ENCODE measurements at places on chromosomes 1 and 21.

DNA sequence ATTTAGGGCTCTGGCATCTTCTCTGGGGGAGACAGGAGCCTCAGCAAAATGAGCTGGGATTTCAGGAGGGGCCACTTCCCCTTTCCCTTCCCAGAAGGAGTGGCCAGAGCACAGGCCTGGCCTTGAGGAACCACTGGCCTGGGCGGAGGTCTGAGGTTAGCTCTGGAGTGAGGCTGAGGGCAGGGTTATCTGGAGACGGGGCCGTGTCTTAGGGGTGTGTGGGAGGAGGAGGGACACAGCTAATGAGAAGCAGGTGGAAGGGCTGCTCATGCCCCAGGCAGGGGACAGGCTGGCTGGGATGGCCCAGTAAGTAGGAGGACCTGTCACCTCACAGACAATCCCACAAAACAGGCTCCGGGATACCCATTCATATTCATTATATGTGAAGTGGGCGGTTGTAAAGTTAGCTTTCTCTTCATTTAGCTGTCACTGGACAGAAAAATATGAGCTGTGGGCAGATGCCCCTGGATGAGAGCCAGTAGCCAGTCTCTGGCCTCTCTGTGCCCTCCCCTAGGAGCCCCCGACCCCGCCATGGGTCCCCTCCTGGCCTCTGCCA is 12.4 kb downstream of the ALX3 start:
- no peak for DNase-seq

DNA sequence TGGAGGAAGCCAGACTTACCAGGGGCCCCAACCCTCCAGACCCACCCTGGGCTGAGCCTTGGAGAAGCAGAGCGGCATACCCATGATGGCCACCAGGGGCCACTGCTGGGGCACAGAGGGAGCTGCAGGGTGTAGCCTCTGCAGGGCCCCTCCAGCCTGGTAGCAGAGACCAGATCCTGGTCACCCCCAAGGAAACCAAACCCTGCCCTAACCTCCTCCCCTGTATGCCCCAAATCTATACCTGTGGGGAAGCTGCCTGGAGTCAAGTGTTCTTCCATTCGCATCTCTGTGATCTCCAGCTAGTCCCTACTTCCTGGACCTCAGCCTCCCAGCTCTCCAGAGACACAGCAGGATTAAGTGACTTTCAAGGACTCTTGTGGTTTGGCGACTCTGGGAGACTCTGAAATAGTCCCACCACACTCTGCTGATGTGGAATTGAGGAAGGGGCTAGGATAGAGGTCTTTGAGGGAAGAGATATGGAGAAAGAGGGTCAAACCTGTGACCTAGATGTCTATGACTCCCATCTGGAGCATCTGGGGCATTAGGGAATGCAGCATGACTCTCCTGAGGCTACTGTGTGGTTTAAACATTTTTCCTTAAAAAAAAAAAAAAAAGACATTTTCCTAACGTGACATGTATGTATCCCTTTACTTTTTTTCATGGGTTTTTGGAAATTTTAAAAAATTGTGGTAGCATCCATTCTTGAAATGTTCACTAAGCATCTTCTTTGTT is 119.2 kb upstream of the IPO9 start:
- DNase-seq, result peak; percentile 79

GRCh38 chr1:222933273-222933672 is 118.4 kb downstream of the DISP1 start:
- no peak for DNase-seq

- no peak for DNase-seq
These were observed 17.2 kb upstream of the PSMA5 start for GRCh38 chr1:109443476-109443875.

- peak; percentile 65 for DNase-seq
These were observed 342.1 kb upstream of the NR5A2 start for GRCh38 chr1:199685369-199685768.

- peak; percentile 43 for DNase-seq
These were observed 123.9 kb upstream of the TMPRSS2 start for GRCh38 chr21:41631564-41632461.

Measured in AG10803 (cell line).